Iris pigment epithelial cell (primary cell): ENCODE measurements at places on chromosomes 2 and 18.

DNA sequence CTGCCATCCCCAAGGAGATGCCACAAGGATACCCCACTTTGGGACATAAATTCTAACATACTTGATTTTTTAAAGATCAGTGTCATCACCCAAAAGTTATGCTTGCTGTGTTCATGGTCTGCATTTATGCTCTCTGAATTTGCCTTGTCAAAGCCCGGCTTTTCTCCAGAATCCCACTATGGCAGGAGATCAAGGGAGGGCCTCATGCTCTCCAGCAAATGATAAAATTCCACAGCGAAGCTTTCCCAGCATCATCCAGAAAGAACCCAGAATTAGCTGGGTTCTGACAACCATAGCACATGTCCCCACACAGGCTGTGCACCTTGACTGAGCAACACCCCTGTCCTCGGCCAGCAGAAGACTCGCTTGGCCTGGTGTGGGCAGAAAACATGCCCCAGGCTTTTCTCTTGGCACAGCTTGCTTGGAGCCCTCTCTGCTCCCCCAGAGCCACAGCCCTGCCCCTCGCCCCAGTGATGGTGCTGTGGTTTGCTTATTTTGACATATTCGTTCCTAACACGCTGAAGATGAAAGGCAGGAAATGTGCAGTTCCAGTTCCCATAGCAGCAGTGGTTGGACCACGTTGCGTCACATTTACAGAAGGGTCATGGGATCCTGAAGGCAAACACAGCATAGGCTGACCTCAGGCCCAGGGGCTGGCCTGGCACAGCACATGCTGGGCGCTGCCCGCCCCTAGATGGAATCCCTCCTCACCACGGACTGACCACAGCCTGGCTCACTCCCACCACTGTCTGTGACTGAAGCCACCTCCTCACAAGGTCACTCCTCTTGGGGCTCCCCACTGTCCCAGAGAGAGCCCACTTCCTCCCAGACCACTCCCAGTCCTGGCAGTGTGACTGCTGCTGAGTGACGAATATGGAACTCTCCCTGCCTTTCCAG, 14.1 kb upstream of the CHRNA1 start:
- peak; percentile 97 for DNase-seq

DNA sequence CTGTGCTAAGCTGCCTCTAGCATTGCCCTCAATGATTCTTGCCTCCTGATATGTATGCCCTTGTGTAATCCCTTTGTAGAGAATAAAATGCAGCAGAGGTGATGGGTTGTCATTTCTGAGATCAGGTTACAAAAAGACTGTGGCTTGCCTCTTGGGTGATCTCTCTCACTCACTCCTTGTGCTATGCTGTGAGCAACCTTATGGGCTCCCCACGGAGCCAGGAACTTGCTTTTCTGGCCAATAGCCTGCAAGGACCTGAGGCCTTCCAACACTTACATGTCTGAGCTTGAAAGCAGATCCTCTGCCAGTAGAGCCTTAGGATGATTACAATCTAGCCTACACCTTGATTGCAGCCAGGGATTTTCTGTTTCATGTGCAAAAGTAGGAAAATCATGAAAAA, 123.1 kb upstream of the XIRP2 start:
- DNase-seq: peak; percentile 34

GRCh38 chr2:240532031-240532775, 25.6 kb downstream of the ANKMY1 start:
- no peak for DNase-seq

- no peak for DNase-seq
These were observed 6.7 kb downstream of the CAVIN2 start for GRCh38 chr2:191839918-191840804.

DNA sequence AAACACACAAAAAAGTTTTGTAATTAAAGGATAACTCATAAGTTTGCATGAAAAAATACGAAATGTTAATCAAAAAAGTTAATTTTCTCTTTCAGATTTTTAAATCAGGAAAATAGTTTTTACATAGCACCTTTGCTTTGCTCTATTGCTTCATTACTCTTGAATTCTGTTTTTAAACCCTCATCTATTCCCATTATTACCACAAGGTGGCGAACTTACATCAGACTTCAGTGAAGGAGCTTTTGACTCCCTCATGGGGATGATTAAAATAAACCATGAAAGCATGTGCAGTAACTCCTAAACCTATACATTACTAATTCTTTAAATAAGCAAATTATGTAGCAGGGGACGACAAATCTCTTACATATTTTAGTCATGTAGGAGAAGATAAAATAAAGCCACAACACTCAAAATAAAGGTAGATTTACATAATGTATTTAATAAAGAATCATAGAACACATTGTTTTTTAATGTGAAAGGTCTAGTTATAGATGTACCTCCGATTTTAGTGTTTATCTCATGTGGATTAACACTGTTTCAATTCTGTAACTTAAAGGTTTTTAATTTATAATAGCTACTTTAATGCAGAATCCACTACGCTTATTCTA, 105.2 kb downstream of the NETO1 start:
- DNase-seq: peak; percentile 49

DNA sequence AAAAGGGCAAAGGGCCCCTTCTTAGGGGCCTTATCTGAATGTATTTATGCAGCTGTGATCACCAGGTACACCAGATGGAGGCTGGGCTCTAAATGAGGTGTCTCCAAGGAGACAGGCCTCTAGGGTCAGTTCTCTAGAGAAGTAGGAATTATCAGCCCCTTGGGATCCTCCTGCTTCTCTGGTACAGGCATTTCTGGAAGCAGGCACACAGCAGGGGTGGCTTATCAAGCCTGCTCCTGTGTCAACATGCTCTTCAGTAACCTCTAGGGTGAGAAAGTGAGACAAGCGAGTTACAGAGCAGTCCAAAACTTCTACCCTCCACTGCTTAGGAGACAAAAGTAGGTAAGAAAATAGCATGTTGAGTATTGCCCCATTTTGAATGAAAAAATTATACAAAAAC, 13.8 kb downstream of the TPGS2 start:
- DNase-seq: no peak

GRCh38 chr2:197307933-197308521, 2.6 kb downstream of the ANKRD44 start:
- no peak for DNase-seq

DNA sequence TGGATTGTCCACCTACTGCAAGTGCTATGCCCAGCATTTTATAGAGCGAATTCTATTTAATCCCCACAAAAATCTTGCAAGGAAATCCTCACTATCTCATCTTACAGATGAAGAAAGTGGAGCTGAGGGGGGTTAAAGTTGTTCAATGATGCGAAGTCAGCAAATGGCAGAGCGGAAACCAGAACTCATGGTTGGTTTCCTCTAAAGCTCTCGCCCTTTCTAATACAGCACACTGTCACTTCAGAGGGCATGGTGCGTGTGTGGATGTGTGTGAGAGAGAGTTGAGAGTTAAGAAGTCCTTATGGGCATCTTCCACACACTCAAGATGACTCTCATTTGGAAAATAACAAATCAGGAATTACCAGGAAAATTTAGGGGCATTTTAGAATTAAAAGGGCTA, 78.4 kb downstream of the TGFA start:
- no peak for DNase-seq

DNA sequence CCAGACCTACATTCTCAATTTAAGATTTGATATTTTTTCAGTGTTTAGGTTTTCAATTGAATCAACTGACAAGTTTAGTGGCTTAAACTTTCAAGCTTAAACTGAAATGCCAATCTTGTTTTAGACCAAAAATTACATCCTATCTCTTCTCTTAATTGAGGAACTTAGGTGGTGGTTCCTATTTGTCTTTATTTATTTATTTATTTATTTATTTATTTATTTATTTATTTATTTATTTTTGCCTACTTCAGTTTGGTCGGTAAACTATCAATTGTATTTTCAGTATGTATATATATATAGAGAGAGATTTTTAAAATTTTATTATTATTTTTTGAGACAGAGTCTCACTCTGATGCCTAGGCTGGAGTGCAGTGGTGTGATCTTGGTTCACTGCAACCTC, 68.1 kb downstream of the NEDD4L start:
- no peak for DNase-seq

DNA sequence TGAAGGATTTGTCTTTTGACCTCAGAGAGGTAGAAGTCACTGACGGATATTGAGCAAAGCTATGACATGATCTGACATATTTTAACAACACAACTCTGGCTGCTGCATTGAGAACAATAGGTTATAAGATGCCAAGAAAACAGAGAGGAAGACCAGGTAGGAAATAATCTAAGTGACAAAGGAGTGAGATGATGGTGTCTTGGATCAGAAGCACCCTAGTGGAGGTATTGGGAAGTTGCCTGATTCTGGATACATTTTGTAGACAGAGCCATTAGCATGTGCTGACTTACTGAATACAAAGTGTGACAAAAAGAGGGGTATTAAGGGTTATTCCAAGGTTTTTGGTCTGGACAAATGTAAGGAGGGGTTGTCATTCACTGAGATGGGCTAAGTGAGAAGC, 1438.1 kb downstream of the DPP10 start:
- no peak for DNase-seq

DNA sequence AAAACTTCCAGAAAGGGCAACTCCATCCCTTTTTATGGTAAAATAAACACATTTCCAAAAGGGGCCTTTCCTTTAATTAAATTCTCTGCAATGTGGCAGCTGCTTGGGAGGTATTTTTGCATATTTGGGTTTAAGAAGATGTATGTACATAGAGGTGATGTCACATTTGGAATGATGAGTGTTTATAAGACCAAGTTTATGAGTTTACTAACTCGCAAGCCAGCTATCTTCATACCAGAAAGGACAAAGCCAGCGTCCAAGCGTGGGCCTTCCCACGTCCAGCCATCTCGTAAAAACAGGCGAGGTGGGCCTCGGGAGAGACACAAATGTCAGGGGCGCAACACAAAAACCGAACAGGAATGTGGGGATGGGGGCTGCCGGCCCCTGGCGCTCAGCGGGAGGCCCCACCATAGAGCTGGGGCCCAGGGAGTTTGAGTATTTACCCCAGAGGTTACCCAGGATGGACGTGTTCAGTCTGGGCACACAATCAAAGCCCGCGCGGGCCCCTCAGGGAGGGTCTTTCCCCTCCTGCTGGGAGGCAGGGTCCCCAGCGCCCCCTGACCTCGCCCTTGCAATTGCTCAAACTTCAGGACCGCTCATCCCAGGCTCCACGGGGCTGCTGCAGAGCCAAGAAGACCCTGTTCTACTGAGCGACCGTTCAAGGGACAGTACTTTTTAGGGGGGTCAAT, 137.3 kb downstream of the TWIST2 start:
- no peak for DNase-seq

DNA sequence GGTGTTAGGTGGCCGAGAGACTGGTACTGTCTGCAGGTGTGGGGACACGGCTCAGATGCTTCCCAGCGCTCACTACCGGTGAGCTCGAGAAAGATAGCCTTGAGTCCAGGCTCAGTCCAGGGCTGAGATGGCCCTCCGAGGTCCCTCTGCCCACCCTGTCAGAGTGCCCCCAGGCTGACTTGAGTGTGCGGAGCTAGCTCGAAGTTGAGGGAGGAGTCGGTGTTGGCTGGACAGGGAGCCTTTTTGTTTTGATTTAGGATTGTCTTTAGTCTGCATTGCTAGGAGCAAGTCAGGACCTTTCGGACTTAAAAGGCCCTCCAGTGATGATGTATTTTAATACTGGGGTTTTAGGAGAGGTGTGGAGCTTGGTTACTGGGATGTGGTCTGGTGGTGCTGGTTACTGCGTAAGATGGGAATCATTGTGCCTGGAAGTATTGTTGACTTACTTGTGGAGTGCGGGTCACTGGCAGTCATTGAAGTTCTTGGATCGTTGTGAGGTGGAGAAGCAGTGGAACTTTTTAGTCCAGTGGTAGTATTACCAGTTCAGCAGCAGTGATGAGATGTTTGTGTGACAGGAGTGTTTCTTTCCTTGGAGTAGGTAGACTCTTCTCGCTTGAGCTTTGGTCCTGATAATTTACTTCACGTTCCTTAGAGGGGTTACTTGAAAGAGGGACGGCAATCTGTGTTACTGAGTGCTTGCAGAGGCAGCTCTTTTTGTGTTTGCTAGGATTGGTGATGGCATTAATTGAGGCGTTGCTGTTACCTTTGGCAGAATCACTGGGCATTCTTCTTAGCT, 633 bp downstream of the KIAA1328 start:
- peak; percentile 40 for DNase-seq

DNA sequence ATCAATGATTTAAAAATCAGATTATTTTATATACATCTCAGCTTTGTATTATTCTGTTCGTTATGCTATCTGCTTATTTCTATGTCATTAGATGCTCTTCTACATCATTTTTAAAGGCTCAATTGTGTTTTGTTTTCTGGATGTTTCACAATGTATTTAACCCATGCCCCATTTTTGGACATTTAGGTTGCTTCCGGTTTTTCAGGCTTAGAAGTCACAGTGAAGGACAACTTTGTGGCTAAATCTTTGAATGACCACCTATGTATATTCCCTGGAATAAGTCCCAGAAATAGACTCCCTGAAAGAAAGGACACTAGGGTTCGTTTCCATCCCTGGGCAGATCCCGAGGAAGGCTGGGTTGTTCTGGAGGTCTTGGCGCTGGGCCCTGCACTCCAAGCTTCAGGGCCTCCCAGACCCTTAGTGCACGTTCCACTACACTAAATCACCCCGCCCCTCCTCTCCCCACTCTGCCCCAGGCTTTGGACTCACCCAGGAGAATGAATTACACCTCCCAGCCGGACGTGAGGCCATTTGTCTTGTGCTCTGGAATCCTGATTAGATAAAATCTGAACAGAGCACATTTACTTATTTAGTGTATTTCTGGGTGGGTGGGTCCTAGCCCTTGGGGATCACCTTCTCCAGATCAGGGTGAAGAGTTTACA, 188.2 kb downstream of the ZFP36L2 start:
- DNase-seq: no peak

DNA sequence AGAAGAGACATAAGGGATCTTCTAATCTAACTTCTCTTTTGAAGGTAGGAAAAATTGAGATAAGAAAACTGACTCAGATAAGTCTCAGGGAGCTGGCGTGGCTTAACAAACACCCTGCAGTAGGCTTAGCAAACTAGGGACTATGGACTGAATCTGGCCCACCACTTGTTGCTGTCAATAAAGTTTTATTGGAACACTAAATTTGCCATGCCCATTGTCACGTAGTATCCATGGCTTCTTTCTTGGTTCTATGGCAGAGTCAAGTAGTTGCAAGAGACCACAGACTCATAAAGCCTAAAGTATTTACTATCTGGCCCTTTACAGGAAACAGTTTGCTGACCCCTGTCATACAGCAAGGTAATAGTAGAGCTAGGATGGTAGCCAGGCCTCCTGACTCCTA, 24.2 kb downstream of the KCNK3 start:
- DNase-seq: no peak

- no peak for DNase-seq
These were observed 922 bp downstream of the HS1BP3 start for GRCh38 chr2:20649976-20650375.

DNA sequence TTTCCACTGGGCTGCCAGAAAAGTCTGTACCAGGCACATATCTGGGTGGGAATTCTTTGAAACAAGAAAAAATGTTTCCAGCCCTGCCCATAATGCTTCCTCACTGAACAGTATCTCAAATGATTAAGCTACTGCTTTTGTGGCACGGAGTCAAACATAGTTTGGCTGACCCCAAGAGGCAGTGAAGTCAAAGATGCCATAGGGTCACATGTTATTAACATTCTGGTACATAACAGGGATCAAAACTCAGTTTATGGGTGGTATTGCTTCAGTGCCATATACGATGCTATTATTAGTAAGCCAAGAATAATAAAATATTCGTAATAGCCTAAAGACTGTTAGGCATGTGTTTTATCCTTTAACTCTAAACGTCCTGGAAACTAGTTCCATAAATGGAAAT, 112.4 kb downstream of the FEZ2 start:
- DNase-seq: peak; percentile 95

GRCh38 chr18:10723496-10723895, 197.7 kb downstream of the NAPG start:
- no peak for DNase-seq
